ENCODE measurements at places on chromosomes 7 and 10.
A peak's percentile ranks its signal among the peaks of the same experiment; 100 is the strongest.

DNA sequence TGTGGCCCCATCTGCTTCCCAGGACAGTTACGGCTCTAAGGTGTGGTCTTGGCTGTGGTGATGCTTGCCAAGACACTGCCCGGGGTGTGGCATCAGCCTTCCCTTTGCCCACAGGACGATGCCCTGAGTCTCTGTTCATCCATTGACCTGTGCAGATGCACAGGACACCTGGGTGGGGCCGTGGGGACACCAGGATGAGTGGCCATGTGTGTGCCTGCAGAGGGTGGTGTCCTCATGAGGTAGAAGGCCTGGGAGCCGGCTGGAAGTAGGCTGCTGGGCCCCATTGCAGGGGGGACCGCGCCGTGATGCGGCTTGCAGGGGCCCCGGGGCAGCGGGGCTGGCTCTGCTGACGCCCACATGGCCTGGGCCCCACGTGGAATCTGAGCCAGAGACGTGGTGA, 22.4 kb upstream of the PWWP2B start:
- DNase-seq: no peak

- no peak for DNase-seq
These were observed 73.2 kb downstream of the TNS3 start for GRCh38 chr7:47508389-47509380.

DNA sequence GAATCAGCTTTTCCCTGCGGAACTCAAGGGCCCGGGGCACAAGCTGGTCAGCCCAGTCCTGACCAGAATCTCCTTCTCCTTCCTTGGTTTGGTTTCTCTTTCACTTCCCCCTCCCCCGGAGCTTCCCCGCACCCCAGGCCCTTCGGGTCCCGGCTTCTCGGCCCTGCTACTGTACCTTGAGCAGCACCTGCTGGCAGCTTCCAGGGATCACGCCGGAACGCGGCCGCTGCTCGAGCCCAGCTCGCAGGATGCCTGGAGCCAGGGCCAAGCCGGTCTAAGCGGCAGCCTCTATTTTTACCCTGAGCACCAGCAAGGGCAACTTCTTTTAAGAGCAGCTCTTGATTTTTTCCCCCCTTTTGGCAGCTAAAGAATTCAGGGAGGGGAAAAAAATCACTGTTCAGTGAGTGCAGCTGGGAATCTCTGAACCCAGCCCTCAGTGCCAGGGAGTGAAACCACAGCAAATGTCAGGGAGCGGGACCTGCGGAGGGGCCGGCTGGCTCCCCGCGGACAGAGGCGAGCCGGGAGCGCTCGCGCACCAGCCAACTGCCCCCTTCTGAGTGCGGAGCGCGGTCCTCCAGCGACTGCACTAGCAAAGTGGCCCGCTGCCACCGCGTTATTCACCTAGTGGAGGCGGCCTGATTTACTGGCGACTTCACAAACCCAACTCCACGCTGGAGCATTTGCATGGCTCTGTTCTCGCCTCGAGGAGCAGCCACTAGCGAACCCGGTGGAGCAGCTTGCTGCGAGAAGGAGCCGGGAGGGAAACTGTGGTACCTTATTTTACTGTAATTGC, 2.4 kb upstream of the INHBA start:
- peak; percentile 81 for DNase-seq

- DNase-seq: no peak
These were observed 297.6 kb upstream of the PLXDC2 start for GRCh38 chr10:19518632-19519031.

- DNase-seq: no peak
These were observed 275.6 kb upstream of the AOAH start for GRCh38 chr7:36999626-37000485.

DNA sequence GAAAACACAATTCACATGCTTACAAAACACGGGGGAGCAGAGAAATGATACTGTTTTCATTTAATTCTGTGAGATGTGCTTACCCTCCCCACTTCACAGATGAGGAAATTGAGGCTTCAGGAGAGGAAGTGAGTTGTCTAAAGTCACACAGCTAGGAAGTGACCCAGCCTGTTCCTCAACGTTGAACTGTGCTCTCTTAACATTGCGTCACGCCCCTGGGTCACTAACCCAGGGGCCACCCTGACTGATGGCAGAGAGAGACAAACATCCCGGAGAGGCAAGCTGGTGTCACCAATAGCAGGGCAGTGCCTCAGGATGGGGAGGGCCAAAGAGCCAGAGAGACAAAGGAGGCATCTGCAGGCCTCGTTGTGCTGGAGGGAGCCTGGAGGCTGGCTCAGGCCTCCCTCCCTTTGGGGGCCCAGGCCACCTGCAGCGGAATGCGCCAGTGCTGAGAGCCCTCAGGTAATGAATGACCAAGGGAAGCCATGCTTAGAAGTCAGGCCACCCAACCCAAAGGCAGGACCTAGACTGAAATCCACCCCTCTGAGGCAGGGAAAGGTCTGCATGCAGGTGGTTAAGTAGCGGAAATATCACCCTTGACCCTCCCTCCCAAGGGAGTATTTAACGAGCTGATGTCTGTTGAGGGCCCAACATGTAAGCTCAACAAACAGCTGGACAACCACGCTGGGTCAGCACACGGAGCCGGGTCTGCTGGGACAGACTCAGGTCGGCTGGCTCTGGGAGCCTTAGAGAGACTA, 81.3 kb downstream of the C10orf105 start:
- DNase-seq: no peak

- DNase-seq: no peak
These were observed 171.8 kb downstream of the PRKAG2 start for GRCh38 chr7:151704960-151705635.

GRCh38 chr10:44970812-44971395, 7.7 kb downstream of the DEPP1 start:
- no peak for DNase-seq

DNA sequence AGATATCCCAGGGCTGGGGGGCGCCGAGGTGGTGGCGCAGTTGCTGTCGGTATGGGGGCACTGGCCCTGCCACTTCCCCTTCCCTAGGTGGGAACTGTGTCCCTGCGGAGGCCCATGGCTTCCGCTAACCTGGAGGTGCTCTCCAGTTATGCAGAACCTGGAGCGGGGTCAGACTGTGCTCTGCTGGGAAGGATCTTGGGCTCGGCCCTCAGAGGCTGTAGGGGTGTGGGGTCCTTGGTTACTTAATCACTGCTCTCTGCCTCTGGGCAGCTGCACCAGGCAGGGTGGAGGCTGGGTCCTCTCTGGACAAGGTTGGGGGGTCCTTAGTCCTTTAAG, 2.4 kb downstream of the BRI3 start:
- no peak for DNase-seq

DNA sequence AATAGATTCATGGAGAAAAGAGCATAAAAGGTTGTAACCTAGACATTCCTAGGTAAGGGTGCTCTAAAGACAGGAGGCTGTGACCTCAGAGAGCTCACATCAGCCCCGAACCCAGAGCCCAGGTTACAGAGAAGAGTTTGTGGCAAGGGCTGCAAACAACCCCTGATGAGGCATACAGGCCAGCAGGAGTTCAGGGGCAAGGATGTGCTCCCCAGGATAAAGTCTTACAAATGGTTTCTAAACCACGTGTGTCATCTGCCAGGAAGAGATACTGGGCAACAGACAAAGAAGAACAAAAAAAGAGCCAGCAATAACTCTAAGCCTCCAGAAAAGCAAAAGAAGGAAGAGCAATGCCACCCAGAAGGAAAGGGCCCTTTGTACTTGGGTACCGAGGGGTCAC, 27.7 kb downstream of the NCAPG2 start:
- DNase-seq: no peak

GRCh38 chr10:104641187-104641936, at the start of gene SORCS3:
TSS of gene SORCS3 (plus strand) at chr10:104641290.
- peak; percentile 86 for DNase-seq

GRCh38 chr10:110456523-110457091, 41.1 kb upstream of the DUSP5 start:
- DNase-seq: no peak

Measured in posterior cingulate gyrus (tissue), 11 donors.